Thyroid gland (tissue), 4 donors: ENCODE measurements at places on chromosomes 1 and 21. TPM values are rescaled to one million over a fixed set of nuclear protein-coding genes. Genes with fewer than 3 reads are reported as not detected.

Gene FCRL2
- not detected for total RNA-seq

- H3K36me3 ChIP-seq, result no peaks in the 10 kb centered on the region
- peak; percentile 13 for DNase-seq
- H3K4me1 ChIP-seq, result peaks cover 9% of the 10 kb centered on the region
- no peaks in the 10 kb centered on the region for H3K27me3 ChIP-seq
- peak overlapping the region; percentile 82 for H3K27ac ChIP-seq
Observed at GRCh38 chr21:43361493-43362296, 65.2 kb downstream of the SIK1 start.

DNA sequence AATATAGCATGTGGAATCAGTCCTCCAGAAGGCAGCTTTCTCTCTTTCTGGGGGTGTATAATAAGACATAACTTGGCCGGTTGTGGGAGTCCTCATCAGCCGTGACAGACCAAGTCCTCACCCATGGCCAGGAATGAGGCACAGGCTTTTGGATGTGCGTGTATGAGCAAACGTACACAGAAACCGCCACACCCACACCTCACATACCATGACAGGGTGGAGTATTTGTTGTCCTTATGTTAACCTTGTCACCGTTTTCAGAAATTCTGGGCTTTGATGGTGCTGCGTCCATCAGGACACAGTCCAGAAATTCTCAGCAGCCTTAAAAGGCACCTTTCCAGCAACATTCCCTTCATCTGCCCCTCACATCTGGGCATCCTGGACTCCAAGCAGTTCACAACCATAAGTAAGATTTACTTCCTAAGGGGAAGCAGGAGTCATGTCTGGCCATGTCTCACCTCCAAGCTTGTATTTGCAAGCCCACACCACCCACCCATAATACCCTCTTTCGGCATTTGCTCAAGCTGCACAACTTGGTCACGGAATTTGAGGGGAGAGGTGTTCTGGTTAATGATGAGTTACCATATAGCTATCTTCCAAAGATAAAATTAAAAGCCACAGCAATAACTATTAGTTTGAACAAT, 12.4 kb downstream of the C1orf116 start:
- no peak overlapping the region for H3K4me3 ChIP-seq
- H3K36me3 ChIP-seq, result no peaks in the 10 kb centered on the region
- H3K27me3 ChIP-seq, result no peaks in the 10 kb centered on the region
- no peak overlapping the region for H3K27ac ChIP-seq
- peaks cover 35% of the 10 kb centered on the region for H3K4me1 ChIP-seq

DNA sequence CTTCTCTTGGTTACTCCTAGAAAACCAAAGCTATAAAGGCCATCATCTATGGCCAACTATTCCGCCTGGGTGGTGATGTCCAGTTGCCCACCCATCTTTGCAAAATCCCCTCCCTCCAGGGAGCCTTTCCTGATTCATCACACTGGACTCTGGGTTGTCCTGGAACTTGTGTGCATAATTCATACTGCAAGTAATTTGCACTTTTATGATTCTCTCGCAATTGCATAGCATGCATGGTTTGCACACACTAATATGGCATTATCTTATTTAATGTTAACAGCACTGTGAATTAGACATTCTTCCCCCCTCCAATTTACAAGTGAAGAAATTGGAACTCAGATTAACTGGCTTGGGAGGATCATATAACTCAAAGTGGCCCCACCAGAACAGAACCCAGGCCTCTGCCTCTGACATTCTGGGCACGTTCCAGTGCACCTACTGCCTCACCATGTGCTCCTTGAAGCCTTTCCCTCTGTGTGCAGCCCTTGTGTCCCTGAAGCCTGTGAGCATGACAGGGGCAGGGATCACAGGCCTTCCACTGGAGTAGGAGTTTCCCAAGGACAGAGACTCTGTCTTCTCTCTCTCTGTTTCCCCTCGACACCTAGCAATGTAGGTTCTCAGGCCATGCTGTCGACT, 98.9 kb upstream of the IPO9 start:
- no peak overlapping the region for H3K27ac ChIP-seq
- H3K36me3 ChIP-seq, result no peaks in the 10 kb centered on the region
- DNase-seq, result no peak
- H3K27me3 ChIP-seq, result no peaks in the 10 kb centered on the region
- no peak overlapping the region for H3K4me3 ChIP-seq

DNA sequence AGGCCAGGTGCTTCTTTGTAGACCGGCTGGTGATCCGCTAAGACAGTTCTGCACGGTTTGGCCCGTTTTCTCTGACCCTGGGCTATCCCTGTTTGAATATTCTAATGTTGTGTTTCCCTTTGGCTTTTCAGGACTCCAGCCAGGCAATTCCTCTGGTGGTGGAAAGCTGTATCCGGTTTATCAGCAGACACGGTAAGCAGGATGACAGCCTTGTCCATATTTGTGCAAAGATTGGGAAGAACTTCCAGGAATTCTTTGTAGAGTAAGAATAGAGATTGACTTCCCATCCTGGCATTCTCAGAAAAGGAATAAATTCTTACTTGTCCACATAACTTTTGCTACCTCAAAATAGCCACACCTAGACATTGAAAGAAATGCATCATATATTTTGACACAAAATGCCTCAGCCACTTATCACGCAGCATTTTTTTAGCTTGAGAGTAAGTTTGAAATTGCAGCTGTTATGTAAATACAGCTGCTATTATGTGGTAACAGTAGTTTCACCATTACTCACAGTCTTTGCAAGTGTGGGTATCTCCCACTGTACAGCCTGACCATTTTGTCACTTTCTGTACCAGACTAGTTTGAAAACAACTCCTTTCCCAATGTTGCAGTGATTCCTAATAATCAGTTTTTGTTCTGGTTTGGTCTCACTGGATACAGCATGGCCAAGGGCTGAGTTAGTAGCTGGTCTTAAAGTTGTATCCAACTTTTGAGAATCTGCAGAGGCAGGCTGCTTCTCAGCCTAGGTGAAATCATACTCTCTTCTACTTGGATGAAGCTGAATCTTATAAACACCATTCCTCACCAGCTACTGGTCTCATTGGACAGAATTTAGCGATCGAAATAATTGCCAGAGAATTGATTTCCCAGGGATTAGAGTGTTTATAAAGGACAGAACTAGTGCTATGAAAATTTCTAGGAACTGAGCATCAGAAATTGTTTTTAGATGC, 40.0 kb upstream of the IKBKE start:
- H3K27me3 ChIP-seq, result no peaks in the 10 kb centered on the region
- no peak for DNase-seq
- H3K4me3 ChIP-seq, result no peak overlapping the region
- H3K4me1 ChIP-seq, result no peaks in the 10 kb centered on the region
- H3K36me3 ChIP-seq, result no peaks in the 10 kb centered on the region
- no peak overlapping the region for H3K27ac ChIP-seq

Gene CYP4A11
- total RNA-seq, result not detected

GRCh38 chr1:88327391-88328267, 356.4 kb upstream of the PKN2 start:
- DNase-seq, result no peak
- H3K4me1 ChIP-seq, result no peaks in the 10 kb centered on the region
- H3K27ac ChIP-seq, result no peak overlapping the region
- H3K4me3 ChIP-seq, result no peak overlapping the region
- H3K27me3 ChIP-seq, result no peaks in the 10 kb centered on the region

- H3K4me1 ChIP-seq, result peaks cover 5% of the 10 kb centered on the region
- H3K27me3 ChIP-seq, result no peaks in the 10 kb centered on the region
- H3K27ac ChIP-seq, result no peak overlapping the region
- peaks cover 37% of the 10 kb centered on the region for H3K36me3 ChIP-seq
Observed at GRCh38 chr1:151035167-151035566, 1.2 kb upstream of the BNIPL start.

Gene PAPPA2
- total RNA-seq, result 2.7 TPM
